Central memory CD4-positive, alpha-beta T cell (primary cell): ENCODE measurements at places on chromosomes 3 and 15.

DNA sequence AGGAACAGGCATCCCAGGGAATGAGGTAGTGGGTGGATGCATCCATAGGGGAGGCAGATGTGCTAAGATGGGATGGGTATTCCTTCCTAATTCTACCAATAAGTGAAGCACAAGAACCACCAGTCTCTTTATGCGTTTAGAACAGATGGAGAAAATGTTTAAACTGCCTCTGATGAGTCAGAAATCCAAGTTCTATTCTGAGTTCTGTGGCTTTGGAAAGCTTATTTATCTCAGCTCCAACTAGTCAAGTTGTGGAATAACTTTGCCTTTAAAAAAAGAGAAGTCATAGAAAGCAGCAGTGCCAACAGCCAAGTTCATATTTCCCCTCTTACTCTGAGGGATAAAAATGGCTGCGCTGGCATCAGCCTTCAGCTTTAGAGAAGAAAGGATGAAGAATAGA is 761.7 kb downstream of the IGSF11 start:
- no peak for DNase-seq

DNA sequence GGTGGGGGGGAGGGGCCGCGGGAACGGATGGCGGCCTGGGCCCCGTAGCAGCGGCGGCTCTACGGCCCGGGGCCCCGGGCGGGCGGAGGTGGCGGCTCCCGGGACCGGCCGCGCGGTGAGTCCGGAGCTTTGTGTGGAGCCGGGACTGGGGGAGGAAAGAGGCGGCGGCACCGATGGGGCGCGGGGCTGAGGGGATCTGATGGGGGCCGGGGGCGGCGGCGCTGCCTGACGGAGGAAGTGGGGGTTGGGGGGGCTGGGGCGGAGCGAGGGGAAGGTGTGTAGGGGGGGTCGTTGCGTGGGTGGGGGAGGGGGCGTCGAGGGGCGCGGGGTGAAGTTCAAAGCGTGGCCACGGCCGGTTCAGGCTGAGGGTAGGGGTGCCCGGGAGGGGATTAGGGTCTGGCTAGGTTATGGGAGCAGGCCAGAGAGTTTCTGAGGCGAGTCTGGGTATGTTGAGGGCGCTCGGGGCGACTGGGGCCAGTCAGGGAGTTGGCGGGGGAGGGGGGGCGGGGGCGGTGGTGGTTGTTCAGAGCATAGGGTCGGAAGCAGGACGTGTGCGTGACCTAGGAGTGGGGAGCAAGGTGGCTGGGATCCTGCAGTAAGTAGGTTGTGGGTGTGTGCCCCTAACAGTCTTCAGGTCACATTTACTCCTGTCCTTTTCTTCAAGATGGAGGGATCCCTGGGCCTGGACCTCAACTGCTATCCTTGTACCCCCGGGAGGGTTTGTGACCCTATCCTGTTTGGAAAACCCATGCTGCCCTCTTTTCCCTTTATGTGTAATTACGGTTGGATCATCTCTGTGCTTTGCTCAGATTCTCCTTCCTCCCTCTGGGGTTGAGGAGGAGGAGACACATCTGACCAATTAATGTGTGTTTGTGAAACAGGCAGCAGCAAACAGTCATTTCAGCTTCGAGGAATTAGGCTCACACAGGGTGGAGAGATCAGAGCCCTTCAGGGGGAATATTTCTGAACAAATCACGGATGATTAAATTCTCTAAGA is 644 bp downstream of the ZNF609 start:
- DNase-seq = peak; percentile 22

DNA sequence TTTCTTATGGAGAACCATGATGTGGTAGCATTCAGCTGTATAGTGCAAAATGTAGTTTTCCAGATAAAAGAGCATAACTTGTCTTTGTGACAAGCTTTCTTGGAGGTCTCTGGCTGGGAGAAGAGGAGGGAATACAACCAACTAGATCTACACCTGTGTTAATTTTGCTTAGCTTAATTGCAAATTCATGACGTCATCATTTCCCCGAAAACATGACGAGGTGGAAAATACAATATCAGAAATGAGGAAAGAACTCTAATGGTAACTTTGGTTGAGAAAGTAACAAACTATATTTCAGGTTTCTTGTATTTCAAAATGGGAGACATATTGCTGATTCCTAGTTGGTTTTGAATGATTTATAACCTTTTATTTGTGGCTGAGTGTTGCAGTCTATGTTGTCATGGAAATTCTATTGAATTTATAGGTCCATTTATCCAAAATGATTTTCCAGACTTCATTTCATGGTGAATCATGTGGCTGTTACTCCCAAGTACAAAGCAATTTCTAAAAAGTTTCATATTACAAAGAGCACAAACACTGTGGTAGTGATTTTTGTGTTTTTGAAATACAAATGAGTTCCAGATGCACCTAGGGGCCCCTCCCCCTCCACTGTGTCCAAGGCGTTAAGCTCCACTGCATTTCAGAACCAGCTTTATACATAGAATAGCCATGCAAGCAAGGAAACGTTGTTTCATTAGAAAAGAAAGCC is 307.2 kb downstream of the FEZF2 start:
- no peak for DNase-seq

DNA sequence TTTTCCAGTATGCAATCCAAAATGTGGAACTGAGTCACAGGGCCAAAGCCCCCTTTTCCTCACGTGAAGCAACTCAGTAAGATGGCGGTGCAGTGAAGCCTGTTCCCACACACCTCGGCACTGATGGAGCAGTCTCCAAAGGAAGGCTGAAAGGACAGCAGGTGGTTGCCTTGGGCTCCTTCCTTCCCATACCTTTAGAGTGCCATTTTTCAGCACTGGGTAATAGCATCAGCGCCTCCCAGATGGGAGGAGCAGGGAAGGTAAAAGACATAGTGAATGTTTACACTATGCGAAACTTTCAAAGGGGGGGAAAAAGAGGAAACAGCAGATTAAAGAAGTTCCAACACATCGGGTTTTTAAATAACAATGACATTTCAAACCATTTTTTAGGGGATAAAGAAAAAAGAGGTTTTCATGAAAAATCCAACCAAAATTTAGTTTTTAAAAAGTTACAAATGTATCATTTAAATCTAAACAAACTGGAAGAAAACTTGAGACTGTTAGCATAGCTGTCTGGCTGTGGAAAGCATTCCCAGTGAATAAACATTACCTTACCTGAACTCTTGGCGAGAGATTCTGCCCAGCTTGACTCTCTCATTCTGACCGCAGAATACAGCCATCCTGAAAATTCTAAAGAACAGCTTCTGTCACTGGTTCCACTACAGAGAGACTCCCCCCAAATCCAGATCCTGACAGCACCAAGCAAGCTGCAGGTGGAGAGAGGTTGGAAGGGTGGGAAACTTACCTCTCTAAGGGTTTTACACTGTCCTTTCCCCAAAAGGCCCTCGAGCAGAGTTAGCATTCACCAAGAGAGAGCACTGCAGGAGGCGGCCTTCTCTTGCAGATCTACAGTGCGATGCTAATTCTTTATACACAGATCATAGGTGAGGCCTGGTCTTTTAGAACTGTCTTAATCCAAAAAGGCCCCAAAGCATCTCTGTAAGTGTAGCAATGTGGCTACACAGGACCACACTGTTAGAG is 32.6 kb downstream of the ABCC5 start:
- DNase-seq = no peak

- DNase-seq = no peak
Measured at GRCh38 chr3:53075743-53076140, 29.9 kb upstream of the SFMBT1 start.

DNA sequence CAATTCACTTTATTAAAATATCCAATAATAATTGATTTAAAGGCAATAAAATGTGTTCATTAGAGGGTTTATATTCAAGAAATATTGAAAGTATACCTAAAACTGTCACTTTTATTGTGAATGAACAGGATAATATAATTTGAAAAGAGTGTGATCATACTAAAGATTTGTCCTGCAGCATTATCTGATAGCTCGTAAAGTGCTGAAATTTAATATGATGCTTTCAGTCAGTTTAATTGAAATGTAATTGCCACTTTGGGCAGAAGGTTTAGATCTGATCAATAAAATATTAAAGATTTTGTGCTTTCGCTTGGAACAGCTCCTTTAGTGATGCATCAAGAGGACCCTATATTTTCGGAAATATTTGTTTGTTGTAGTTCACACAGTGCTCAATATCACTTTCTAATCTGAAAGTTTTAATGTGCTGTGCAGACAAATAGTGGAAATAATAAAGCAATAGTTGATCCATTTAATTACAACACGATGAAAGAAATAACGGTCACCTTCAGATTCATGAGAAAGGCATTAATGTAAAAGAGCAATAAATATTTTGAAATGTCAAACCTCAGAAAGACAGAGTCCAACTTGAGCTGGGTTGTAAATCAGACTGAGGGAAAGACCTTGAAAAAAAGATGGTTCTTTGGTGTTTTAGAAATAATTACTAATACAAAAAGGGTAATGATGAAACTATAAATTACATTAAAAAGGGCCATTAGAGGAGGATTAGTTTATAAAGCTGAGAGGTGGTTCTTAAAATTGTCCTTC is 129.7 kb upstream of the MEIS2 start:
- no peak for DNase-seq

- no peak for DNase-seq
Measured at GRCh38 chr15:67512933-67513714, 7.8 kb upstream of the C15orf61 start.

GRCh38 chr3:152519376-152519775 is 250.6 kb downstream of the MBNL1 start:
- DNase-seq = no peak

DNA sequence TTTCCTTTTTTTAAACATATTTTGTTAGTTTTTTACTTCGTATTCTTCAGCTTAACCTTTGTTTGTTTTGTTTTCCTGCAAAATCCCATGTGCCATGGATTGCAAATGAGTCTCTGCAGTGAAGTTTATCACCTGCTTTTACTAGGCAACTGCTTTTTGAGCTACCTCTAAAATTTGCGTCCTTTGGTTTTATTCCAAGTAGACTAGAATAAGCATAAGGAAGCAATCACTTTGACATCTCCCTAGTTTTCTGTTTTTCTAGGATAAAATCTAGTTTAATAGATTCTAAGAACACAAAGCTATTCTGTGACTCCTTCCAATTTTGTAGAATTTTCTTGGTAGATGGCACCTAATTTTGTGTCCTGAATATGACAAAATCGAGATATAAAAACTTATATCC is 1059.2 kb downstream of the OTOL1 start:
- DNase-seq = no peak

DNA sequence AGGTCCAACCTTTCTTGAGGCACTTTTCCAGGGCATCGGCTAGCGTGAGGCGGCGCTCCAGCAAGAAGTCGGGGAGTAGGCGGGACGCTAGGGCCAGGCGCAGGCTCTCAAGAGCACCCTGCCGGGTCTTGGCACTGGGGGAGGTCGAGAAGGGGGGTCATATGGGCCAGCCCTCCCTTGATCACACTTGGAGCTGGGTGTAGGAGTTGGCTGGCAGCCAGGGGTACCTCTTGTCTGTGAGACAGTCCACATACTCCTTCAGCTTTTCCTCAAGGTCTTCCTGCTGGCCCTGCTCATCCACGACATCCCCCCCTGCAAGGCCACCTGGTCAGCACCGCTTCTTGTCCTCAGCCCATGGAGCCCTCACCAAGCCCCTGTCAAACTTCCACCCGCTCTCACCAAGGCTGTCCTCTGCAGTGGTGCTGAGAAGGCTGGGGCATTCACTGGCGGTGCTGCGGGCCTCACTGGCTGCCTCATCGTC is 2.0 kb downstream of the IFRD2 start:
- DNase-seq = no peak

GRCh38 chr3:359672-360071 is 163.1 kb downstream of the CHL1 start:
- DNase-seq = no peak

- DNase-seq = no peak
Measured at GRCh38 chr15:88395872-88396781, 71.1 kb downstream of the MRPL46 start.

DNA sequence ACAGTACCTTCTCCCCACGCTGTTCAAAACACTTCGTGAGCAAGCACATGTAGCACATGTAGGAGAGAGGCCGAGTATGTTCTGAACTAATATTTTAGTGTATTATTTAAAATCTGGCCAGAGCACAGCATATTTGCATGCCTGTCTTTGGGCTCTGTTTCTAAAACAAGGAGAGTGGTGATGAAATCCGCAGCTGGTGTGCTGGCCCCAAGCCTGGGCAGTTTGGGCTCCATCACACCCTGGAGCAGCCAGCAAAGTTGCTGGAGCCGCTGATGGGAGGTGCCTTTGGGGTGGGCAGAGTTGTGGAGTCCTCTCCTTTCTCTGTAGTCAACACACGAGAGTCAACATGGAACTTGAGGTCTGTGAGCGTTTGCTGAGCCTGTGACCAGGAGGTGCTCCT is 116.6 kb downstream of the SLCO3A1 start:
- DNase-seq = no peak

GRCh38 chr15:77578641-77579372 is 53.9 kb downstream of the LINGO1 start:
- no peak for DNase-seq

DNA sequence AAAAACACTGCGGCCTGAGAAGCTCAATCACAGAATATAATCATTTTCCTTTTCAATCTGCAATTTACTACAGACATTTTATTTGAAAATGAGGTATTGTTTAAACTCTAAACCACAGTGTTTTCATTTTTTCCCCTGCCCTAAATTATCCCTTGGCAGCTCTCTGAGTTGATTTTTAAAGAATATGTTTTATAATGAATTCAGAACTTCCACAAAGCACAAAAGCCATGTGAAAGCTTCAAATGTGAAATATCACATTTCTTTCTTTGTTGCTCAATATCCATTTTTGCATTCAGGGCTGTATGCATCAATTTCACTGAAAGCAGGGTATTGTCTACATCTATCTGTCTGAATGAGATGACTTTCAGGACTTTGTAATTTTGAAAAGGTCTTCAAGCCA is 813.6 kb upstream of the ALCAM start:
- no peak for DNase-seq

GRCh38 chr15:82663186-82663600 is 16.0 kb upstream of the CPEB1 start:
- DNase-seq = peak; percentile 13

DNA sequence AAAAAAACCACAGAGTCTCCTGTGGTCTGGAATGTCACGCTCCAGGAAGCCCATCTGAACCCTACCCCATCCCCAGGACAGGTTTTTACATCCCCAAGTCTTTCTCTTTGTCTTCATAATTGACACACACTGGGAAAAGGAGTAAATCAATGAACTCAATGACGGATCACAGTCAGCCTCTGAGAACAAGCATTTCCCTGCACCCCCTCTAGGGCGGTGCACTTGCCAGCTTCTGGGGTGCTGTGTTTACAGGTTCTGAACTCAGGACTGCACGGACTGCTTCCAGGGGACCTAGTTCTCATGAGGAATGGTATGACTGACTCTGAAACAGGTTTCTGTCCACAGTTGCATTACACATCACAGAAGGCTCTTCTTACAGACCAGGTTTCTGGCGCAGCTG is 81.1 kb downstream of the NUP210 start:
- no peak for DNase-seq

GRCh38 chr3:54086652-54087405 is 35.5 kb upstream of the CACNA2D3 start:
- DNase-seq = no peak

GRCh38 chr15:66294157-66294931 is 976 bp downstream of the DIS3L start:
- peak; percentile 7 for DNase-seq

DNA sequence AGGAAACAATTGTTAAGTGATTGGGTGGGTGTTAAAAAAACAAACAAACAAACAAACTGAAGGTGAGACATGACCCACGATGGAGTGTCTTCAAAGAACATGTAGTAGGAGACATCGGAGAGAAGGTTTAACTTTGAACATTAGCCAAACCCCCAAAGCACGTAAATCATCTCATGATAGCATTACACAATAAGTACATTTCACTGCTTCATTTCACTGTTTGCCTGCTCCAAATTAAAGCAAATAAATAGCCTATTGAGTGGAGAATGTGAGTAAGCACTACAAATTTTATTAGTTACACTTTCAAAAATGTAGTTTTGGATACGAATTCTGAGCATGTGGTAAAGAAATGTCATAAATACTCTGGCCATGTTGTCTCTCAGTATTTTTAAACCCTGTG is 287.0 kb downstream of the SI start:
- DNase-seq = no peak
